Upper lobe of right lung (tissue), 1 donor: ENCODE measurements at places on chromosomes 7 and 10.

DNA sequence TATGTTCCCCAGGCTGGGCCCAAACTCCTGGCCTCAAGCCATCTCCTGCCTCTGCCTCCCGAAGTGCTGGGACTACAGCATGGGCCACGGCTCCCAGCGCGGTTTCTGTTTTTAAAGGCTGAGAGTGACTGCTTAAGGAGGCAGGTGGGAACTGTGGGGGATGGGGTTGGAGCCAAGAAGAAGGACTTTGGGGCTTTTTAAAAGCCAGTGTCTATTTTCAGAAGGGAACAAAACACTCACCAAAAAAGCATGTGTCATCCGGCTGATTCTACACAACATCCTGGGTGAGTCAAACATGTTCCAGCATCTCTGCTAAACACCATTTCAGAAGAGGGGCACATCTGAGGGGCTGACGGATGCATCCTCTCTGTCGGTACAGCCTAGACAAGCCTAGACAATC lies 824.5 kb downstream of the TYW1 start:
- no peaks in the 10 kb centered on the region for H3K27me3 ChIP-seq
- no peaks in the 10 kb centered on the region for H3K36me3 ChIP-seq
- no peak overlapping the region for H3K4me3 ChIP-seq
- no peak overlapping the region for H3K27ac ChIP-seq

GRCh38 chr10:86349474-86349873 lies 17.1 kb downstream of the GRID1 start:
- H3K4me3 ChIP-seq = no peak overlapping the region

DNA sequence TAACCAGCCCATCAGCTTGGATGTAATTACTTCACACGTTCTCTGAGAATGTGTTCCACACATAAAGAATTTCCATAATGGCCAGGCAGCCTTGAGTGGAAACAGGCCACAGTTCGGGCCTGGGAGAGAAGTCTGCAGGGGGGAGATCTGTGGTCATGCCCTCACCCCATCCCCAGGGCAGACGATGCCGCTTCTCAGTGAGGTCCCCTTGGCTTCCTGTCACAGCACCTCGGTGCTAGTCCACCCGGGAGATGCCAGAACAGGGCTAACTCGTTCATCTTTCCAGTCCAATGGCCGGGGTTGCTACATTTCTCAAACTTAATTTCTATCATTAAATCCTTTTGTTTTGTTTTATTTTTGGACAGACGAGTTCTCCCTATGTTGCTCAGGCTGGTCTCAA lies 624.1 kb downstream of the PTPRN2 start:
- peaks cover 9% of the 10 kb centered on the region for H3K27me3 ChIP-seq
- no peak overlapping the region for H3K4me3 ChIP-seq
- H3K27ac ChIP-seq = no peak overlapping the region

- no peak for DNase-seq
- H3K27me3 ChIP-seq = no peaks in the 10 kb centered on the region
- H3K4me3 ChIP-seq = no peak overlapping the region
- H3K27ac ChIP-seq = no peak overlapping the region
- peaks cover 44% of the 10 kb centered on the region for H3K36me3 ChIP-seq
These were observed 102.2 kb downstream of the MYOF start for GRCh38 chr10:93379731-93380575.

- no peak overlapping the region for H3K4me3 ChIP-seq
- H3K4me1 ChIP-seq = no peaks in the 10 kb centered on the region
- DNase-seq = no peak
- no peak overlapping the region for H3K27ac ChIP-seq
- H3K27me3 ChIP-seq = no peaks in the 10 kb centered on the region
- H3K36me3 ChIP-seq = no peaks in the 10 kb centered on the region
These were observed 319.7 kb upstream of the SP4 start for GRCh38 chr7:21108182-21108581.

DNA sequence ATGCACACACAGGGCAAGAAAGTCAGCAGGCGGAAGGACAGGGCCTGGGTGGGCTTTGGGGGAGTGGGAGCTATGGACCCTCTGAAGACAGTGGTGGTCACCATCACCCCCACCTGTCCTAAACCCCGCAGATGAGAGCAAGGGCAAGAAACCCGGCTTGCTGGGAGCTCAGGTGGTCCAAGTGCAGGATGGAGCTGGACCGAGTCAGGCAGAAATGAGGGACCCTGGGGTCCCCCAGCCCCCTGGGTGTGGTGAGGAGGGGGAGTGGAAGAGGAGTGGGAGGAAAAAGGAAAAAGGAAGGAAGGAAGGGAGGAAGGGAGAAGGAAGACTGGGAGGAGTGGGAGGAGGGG lies 54.8 kb downstream of the MICALL2 start:
- no peak overlapping the region for H3K27ac ChIP-seq
- H3K27me3 ChIP-seq = peaks cover 88% of the 10 kb centered on the region
- DNase-seq = no peak
- H3K4me1 ChIP-seq = no peaks in the 10 kb centered on the region
- no peaks in the 10 kb centered on the region for H3K36me3 ChIP-seq

DNA sequence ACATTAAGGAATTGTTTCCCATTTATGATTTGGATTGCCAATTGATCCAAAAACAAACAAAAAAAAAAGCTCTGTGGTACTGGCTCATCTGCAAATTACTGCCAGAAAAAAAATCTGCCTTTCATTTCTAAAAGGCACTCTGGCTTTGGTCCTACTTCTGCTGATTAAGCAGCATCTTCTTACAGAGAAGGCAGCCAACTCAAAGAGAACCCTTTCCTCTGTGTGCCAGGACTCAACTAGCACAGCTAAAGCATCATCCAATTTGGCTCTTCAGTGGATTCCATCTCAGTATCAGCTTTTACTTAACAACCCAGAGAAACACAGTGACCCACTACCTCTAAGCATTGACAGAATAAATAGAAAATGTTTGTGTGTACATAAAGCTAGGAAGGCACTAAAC lies 80.6 kb downstream of the GSAP start:
- DNase-seq = no peak
- no peak overlapping the region for H3K4me3 ChIP-seq
- no peaks in the 10 kb centered on the region for H3K27me3 ChIP-seq
- no peaks in the 10 kb centered on the region for H3K36me3 ChIP-seq
- H3K27ac ChIP-seq = no peak overlapping the region

- DNase-seq = no peak
- no peak overlapping the region for H3K27ac ChIP-seq
- H3K4me1 ChIP-seq = peaks cover 12% of the 10 kb centered on the region
- no peak overlapping the region for H3K4me3 ChIP-seq
- no peaks in the 10 kb centered on the region for H3K27me3 ChIP-seq
These were observed 87.8 kb downstream of the CCDC71L start for GRCh38 chr7:106573125-106573663.

DNA sequence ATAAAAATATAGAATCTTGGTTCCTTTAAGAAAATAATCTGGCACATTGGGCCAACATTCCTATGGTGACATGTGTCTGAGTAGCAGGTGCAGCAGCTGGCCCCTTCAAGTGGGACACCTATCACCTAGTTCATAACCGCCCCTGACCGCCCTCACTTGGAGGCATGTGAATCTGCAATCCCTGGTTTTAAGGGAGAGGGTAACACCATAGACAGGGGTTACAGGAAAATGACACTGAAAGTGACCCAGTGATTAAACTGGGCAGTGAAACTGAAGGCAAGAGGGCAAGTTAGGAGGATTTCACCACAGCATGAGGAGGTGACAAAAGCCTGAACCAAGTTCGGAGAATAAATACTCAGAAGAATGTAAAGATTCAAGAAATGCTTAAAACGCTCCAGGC lies 1.1 kb downstream of the RSU1 start:
- H3K4me1 ChIP-seq = peaks cover 23% of the 10 kb centered on the region
- no peaks in the 10 kb centered on the region for H3K36me3 ChIP-seq
- peak overlapping the region; percentile 72 for H3K4me3 ChIP-seq
- H3K27ac ChIP-seq = peak overlapping the region; percentile 72

- DNase-seq = no peak
- H3K4me3 ChIP-seq = no peak overlapping the region
- peaks cover 4% of the 10 kb centered on the region for H3K36me3 ChIP-seq
- H3K27me3 ChIP-seq = no peaks in the 10 kb centered on the region
- peak overlapping the region; percentile 76 for H3K27ac ChIP-seq
These were observed 18.5 kb downstream of the ESYT2 start for GRCh38 chr7:158810846-158811245.

GRCh38 chr7:114979803-114980507 lies 58.1 kb downstream of the MDFIC start:
- no peak for DNase-seq
- no peak overlapping the region for H3K4me3 ChIP-seq
- no peaks in the 10 kb centered on the region for H3K27me3 ChIP-seq
- H3K36me3 ChIP-seq = peaks cover 7% of the 10 kb centered on the region
- H3K27ac ChIP-seq = no peak overlapping the region

DNA sequence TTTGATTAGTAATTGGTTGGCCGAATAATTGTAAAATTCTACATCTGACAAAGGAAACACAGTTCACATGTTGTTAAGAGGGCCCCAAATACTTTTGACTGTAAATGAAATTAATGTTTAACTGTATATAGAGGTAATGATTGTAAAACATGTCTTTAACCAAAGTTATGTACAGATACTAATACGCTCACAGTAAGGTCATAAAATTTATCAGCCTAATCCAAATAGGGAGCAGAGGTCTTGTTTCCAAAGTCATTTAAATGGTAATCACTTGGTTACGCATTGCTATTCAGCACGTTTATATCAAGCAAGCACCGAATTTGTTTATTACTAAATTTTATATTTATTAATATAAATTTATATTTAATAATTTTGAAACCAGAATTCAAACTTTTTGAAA lies 1.4 kb downstream of the PHYHIPL start:
- DNase-seq = no peak
- H3K27me3 ChIP-seq = peaks cover 39% of the 10 kb centered on the region
- peaks cover 3% of the 10 kb centered on the region for H3K4me1 ChIP-seq
- H3K4me3 ChIP-seq = no peak overlapping the region
- no peaks in the 10 kb centered on the region for H3K36me3 ChIP-seq
- no peak overlapping the region for H3K27ac ChIP-seq

- no peaks in the 10 kb centered on the region for H3K36me3 ChIP-seq
- H3K27me3 ChIP-seq = no peaks in the 10 kb centered on the region
- H3K4me3 ChIP-seq = no peak overlapping the region
- no peak for DNase-seq
- no peaks in the 10 kb centered on the region for H3K4me1 ChIP-seq
These were observed 376.5 kb upstream of the PRKCQ start for GRCh38 chr10:6956562-6956961.

DNA sequence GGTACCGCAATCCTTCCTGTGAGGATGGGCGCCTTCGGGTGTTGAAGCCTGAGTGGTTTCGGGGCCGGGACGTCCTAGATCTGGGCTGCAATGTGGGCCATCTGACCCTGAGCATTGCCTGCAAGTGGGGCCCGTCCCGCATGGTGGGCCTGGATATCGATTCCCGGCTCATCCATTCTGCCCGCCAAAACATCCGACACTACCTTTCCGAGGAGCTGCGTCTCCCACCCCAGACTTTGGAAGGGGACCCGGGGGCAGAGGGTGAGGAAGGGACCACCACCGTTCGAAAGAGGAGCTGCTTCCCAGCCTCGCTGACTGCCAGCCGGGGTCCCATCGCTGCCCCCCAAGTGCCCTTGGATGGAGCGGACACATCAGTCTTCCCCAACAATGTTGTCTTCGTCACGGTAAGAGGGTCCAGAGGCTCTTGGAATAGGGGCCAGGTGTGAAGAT lies 1.7 kb downstream of the MEPCE start:
- no peaks in the 10 kb centered on the region for H3K27me3 ChIP-seq
- H3K4me3 ChIP-seq = peak overlapping the region; percentile 90
- peak overlapping the region; percentile 100 for H3K27ac ChIP-seq

GRCh38 chr7:107384025-107384424 lies 85.8 kb upstream of the GPR22 start:
- no peaks in the 10 kb centered on the region for H3K36me3 ChIP-seq
- no peak overlapping the region for H3K4me3 ChIP-seq
- H3K27me3 ChIP-seq = no peaks in the 10 kb centered on the region
- H3K27ac ChIP-seq = no peak overlapping the region
- peaks cover 6% of the 10 kb centered on the region for H3K4me1 ChIP-seq
- DNase-seq = no peak

- peak; percentile 73 for DNase-seq
- no peaks in the 10 kb centered on the region for H3K27me3 ChIP-seq
- no peaks in the 10 kb centered on the region for H3K36me3 ChIP-seq
- H3K27ac ChIP-seq = peak overlapping the region; percentile 99
- peak overlapping the region; percentile 71 for H3K4me3 ChIP-seq
- peaks cover 49% of the 10 kb centered on the region for H3K4me1 ChIP-seq
These were observed 830 bp downstream of the IMPDH1 start for GRCh38 chr7:128408709-128409595.

- H3K36me3 ChIP-seq = no peaks in the 10 kb centered on the region
- H3K4me3 ChIP-seq = no peak overlapping the region
- DNase-seq = no peak
- peaks cover 6% of the 10 kb centered on the region for H3K4me1 ChIP-seq
- no peaks in the 10 kb centered on the region for H3K27me3 ChIP-seq
These were observed 232.9 kb upstream of the KAT6B start for GRCh38 chr10:74593470-74593869.

GRCh38 chr10:98097616-98098015 lies 36.8 kb upstream of the R3HCC1L start:
- no peak overlapping the region for H3K27ac ChIP-seq
- H3K36me3 ChIP-seq = no peaks in the 10 kb centered on the region
- H3K4me1 ChIP-seq = no peaks in the 10 kb centered on the region
- H3K4me3 ChIP-seq = no peak overlapping the region

- H3K36me3 ChIP-seq = no peaks in the 10 kb centered on the region
- H3K4me1 ChIP-seq = no peaks in the 10 kb centered on the region
- H3K27me3 ChIP-seq = no peaks in the 10 kb centered on the region
- no peak overlapping the region for H3K4me3 ChIP-seq
- no peak overlapping the region for H3K27ac ChIP-seq
- no peak for DNase-seq
These were observed 15.0 kb upstream of the DNMBP start for GRCh38 chr10:100024748-100025147.

DNA sequence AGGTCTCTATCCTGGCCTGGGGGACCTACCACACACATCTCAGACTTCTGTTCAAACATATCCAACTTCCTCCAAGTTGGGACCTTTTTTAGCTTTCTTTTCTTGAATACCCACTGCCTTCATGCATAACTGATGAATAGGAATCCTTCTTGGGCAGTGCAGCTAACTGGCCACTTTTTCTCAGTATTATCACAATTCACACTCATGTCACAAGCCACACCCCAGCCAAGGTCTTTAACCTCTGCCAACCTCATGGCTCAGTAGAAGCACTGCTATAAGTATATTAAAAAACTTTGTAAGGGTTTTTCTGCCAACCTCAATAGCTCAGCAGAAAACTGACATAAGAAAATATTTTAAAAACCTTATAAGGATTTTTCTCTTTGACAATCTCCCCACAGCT lies 44.5 kb downstream of the HHEX start:
- H3K27me3 ChIP-seq = no peaks in the 10 kb centered on the region
- DNase-seq = no peak
- H3K36me3 ChIP-seq = no peaks in the 10 kb centered on the region
- H3K27ac ChIP-seq = no peak overlapping the region

- no peak overlapping the region for H3K27ac ChIP-seq
- no peak overlapping the region for H3K4me3 ChIP-seq
- H3K36me3 ChIP-seq = no peaks in the 10 kb centered on the region
- H3K27me3 ChIP-seq = no peaks in the 10 kb centered on the region
- H3K4me1 ChIP-seq = no peaks in the 10 kb centered on the region
These were observed 19.5 kb upstream of the PPP1R3C start for GRCh38 chr10:91652364-91652763.

- H3K4me1 ChIP-seq = peaks cover 9% of the 10 kb centered on the region
- DNase-seq = no peak
- H3K4me3 ChIP-seq = no peak overlapping the region
These were observed 38.2 kb downstream of the WNT2 start for GRCh38 chr7:117284692-117285091.

GRCh38 chr10:16182144-16182543 lies 254.7 kb upstream of the PTER start:
- no peaks in the 10 kb centered on the region for H3K36me3 ChIP-seq
- H3K27ac ChIP-seq = no peak overlapping the region
